Thyroid gland (tissue), 4 donors: ENCODE measurements at places on chromosomes 3 and 15. TPM values are rescaled to one million over a fixed set of nuclear protein-coding genes. Genes with fewer than 3 reads are reported as not detected.

The CGGBP1 gene
- 85.7 TPM for total RNA-seq

GRCh38 chr3:21328711-21329390 is 422.2 kb downstream of the ZNF385D start:
- no peaks in the 10 kb centered on the region for H3K36me3 ChIP-seq
- H3K4me3 ChIP-seq = no peak overlapping the region
- H3K27me3 ChIP-seq = no peaks in the 10 kb centered on the region

The CNTN6 gene
- 16.4 TPM for total RNA-seq

The SAMD7 gene
- not detected for total RNA-seq

GRCh38 chr15:67201136-67201535 is 53.3 kb downstream of the AAGAB start:
- peak; percentile 41 for DNase-seq
- H3K4me3 ChIP-seq = no peak overlapping the region
- H3K36me3 ChIP-seq = peaks cover 8% of the 10 kb centered on the region
- H3K27me3 ChIP-seq = no peaks in the 10 kb centered on the region

- peak overlapping the region; percentile 79 for H3K27ac ChIP-seq
- no peaks in the 10 kb centered on the region for H3K27me3 ChIP-seq
- peak; percentile 37 for DNase-seq
- no peaks in the 10 kb centered on the region for H3K36me3 ChIP-seq
Measured at GRCh38 chr15:40045572-40046217, 6.7 kb upstream of the SRP14 start.

The IL17RE gene
- total RNA-seq = 3.7 TPM

- no peak overlapping the region for H3K4me3 ChIP-seq
- H3K27ac ChIP-seq = no peak overlapping the region
- H3K27me3 ChIP-seq = no peaks in the 10 kb centered on the region
- DNase-seq = no peak
- H3K4me1 ChIP-seq = no peaks in the 10 kb centered on the region
Measured at GRCh38 chr3:135760581-135760980, 204.9 kb upstream of the PPP2R3A start.

DNA sequence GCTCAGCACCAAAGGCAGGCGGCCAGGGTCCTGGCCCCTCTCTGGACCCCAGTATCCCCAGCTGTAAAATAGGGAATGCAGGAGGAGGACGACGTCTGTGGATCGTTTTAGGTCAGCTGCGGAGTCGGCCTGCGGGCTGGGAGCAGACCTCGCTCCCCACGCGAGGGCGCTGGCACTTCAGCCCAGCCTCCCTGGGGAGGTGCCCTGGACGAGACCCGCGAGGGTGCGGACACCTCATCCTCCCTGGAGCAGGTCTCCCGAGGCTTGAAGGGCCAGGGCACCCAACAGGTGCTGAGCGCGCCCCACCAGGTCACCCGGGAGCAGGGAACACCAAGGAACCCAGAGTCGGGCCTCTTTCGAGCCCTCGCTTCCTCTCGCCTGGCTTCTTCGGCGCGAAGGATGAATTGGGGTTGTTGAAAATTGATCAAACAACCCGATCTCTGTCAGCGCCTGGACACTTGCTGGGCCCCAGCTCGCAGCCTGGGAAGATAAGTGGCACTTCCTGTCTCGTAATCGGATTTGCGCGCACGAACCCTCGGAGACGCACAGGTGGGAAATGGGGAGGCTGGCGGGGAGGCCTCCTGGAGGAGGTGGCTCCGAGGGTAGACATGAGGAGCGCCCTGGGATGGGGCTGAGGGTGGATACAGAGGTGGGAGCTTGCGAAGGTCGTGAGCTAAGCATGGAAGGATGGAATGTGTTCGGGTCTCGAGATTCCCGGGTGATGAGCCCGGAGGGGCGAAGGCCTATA is 588 bp upstream of the VIPR1 start:
- peak overlapping the region; percentile 43 for H3K4me3 ChIP-seq
- H3K27me3 ChIP-seq = no peaks in the 10 kb centered on the region
- H3K36me3 ChIP-seq = no peaks in the 10 kb centered on the region

The ADGRG7 gene
- not detected for total RNA-seq
